ENCODE measurements at places on chromosomes 5 and 9. TPM values are rescaled to one million over a fixed set of nuclear protein-coding genes. Genes with fewer than 3 reads are reported as not detected.

Gene HCN1
- total RNA-seq = 0.36 TPM

Gene DBH
- total RNA-seq = not detected

Gene SOWAHA
- total RNA-seq = not detected

Gene LECT2
- total RNA-seq = not detected

Gene FAM221B
- not detected for total RNA-seq

Gene BNIP1
- 12.3 TPM for total RNA-seq

Gene CARTPT
- not detected for total RNA-seq

Gene NME5
- 1.7 TPM for total RNA-seq

Gene PSD2
- total RNA-seq = 0.05 TPM

Gene TAF11L10
- total RNA-seq = not detected

Gene SHOC1
- total RNA-seq = 0.10 TPM

Gene ARSI
- total RNA-seq = 18.6 TPM

All from Panc1 (cell line).